AG04450 (cell line): ENCODE measurements at places on chromosomes 3 and 15. TPM values are rescaled to one million over a fixed set of nuclear protein-coding genes. Genes with fewer than 3 reads are reported as not detected.

Gene UROC1
- not detected in 2 replicates for polyA plus RNA-seq

Gene HTR3E
- not detected in 2 replicates for polyA plus RNA-seq

Gene SCAPER
- polyA plus RNA-seq = 5.4 and 7.6 TPM in 2 replicates

Gene PAQR9
- not detected in 2 replicates for polyA plus RNA-seq

Gene GPR62
- not detected in 2 replicates for polyA plus RNA-seq

Gene RBSN
- polyA plus RNA-seq = 13.2 and 14.3 TPM in 2 replicates

Gene LEKR1
- 0.17 and 0.26 TPM in 2 replicates for polyA plus RNA-seq

Gene TM6SF1
- 11.5 and 15.1 TPM in 2 replicates for polyA plus RNA-seq

Gene PLA2G4E
- not detected in 2 replicates for polyA plus RNA-seq

Gene LCTL
- polyA plus RNA-seq = 6.5 and 7.0 TPM in 2 replicates

Gene CHCHD4
- 9.8 and 11.4 TPM in 2 replicates for polyA plus RNA-seq

Gene ISLR2
- polyA plus RNA-seq = not detected in 2 replicates

DNA sequence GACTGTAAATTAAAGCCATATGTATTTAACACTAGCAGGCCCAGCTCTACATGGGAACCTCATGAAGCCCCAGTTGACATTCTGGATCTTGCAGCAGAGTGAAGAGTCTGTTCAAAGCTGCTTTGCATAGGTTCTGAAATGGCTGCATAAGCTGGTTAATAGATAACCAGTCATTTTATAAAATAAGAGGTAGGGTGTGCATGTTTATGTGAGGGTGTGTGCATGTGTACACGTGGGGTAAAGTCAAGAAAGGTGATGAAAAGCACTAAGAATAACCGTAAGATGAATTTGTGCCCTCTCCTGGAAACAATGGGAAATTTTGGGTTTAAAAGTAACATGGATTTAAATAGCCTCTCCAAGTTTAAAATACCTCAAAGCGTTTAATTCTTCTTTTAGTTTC is 33.0 kb downstream of the PAQR9 start:
- no peak for DNase-seq

DNA sequence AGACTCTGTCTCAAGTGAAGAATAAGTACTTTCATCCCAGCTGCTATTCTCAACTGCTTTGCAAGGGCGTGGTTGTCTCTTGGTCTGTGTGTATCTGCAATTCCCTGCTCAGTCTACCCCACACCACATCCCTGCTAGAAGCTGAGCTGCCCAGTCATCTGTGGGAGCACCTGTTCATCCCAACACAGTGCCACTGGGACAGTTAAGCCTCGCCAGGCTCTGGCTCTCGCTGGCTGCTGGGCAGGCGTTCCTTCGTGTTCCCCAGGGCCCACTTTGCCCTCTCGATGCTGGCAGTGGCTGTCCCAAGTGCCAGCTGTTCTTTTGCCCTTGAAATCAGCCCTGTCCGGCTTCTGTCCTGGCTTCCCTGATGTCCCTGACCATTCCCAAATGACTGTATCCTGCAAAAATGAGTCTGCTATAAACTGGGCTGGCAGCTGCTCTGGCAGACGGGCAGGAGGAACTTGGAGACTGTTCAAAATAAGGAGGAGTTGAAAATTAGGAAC is 91.6 kb upstream of the KLHL25 start:
- no peak for DNase-seq

GRCh38 chr3:187999821-188000220 is 154.1 kb upstream of the LPP start:
- no peak for DNase-seq

GRCh38 chr15:65396283-65396964 is 18.6 kb upstream of the IGDCC3 start:
- DNase-seq = no peak

DNA sequence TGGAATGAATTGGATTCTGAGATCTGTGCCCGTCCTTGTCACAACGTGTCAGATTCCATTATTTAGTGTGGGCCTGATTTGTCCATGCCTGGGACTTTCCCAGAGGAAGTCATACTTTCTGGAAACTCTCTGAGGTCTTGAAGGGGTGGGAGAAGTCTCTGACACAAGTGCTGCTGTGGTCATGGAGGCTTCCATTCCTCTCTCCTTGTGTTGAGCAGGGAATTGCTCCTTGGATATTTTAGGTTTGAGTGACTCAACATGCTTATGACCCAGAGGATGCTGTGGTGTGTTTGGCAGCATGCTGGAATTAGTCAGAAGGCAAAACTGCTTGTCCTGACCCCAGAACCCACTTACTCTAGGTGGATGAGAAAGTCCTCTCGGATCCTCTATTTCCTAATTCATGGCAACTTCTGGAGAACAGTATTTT is 132.1 kb downstream of the LPP start:
- peak; percentile 95 for DNase-seq

- no peak for DNase-seq
Measured at GRCh38 chr3:187112934-187113793, 26.1 kb downstream of the RPL39L start.

GRCh38 chr3:31010491-31010890 is 116.0 kb upstream of the GADL1 start:
- no peak for DNase-seq

- DNase-seq = no peak
Measured at GRCh38 chr15:70628549-70628896, 134.8 kb downstream of the UACA start.

DNA sequence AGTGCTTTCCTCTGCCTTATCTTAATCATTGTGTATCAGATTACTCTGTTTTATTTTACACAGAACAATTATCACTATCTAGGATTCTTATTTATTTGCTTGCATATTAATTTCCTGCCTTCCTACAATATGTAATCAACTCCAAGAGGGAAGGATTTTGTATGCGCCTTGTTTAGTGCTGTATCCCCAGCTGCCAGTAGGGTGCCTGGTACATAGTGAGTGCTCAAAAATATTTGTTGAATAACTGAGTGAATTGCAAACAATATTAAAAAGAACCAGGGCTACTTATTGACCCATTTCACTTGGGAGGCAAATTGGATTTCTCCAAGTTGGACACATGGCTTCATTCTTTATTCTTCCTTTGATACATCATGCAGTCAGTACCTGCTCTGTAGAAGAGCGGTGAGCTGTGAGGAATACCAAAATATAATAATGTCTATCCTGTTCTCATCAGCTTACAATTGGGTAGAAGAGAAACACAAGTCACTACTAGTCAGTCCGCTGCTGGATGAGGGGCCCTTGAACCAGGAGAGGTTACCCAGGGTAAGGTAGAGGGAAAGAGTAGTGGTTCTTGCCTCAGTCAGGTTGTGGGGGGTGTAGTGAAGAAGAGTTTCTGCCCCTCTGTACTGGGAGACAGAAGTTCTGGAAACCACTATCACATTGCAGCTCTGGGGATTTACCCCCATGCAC is 233.9 kb upstream of the ZBTB20 start:
- no peak for DNase-seq

DNA sequence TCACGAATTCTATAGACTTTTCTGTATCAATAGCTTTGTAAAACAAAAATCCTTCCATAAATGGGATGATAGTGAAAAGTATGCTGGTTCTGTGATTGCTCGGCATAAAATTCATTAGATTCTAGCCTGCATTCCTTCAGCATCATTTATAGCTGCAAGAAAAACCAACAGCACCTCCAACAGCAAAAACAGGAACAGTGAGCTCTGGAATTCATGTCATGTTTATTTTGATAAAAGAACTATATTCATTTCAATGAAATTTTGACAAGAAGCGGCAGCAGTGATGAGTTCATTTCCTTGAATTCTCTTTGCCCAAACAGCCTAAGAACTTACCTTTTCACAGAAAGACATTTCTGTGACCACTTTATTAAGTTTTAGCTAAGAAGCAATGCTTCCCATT is 515.2 kb upstream of the CCDC54 start:
- no peak for DNase-seq

DNA sequence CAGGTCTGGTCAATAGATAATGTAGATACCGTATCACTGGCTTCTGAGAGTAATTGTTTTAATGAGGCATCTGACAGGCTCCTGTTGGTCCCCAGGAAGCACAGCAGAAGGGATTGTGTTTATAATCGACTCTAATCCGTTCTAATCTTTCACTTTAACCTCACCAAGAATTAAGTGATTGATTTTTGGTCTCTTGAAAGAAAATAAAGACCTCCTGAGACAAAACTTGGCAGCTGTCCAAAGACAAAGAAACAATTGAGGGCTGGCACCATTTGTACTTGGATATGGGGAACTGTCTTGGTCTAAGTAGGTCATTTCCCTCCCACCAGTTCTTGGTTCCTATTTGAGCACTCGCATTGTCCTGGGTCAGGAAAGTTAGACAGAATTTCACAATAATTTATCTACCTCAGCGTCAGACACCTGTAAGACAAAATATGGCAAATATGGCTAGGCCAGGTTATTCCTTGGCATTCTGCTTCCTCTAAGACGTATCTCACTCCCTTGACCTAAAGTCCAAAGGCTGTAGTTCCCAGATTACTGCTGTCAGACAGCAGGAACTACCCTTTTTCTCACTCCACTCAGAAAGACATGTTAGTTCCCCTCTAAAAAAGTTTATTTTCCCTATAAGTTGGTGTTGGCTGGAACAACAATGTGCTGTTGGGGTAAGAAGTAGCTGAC is 22.7 kb upstream of the CD96 start:
- no peak for DNase-seq

DNA sequence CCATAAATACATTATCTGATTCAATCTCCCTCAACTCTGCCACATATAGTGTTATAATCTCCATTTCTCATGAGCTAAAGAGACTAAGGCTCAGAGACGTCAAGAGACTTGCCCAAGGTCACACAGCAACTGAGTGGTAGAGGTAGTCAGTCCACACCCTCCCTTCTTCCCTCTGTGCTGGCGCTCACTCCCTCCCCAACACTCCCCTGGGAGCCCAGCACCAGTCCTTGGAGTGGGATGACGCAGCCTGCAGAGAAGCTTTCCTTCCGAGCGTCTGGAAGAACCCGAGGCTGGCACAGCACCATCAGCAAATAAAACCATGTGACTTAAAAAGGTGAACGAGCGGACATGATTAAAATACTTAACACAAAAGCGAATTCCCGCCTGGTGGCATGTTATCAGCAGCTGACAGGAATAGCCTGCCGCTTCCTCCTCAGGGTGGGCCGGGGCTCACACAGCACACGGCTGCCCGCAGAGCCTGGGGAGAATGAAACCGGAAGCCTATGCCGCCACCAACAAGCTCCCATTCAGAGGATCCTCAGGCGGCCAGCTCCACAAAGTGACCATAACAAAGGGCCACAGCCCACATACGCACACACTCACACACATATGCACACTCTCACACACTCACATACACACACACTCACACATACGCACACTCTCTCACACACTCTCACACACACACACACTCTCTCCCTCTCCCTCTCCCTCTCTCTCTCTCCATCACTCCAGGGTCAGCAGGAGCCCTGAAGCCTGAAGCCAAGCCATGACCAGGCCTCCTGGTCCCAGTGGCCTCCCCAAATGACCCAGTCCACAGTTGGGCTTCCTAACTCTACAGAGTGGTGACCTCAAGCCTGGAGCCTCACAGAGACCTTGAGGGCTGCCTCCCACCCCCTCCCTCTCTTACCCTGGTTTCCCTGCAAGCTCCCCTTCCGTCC is 120.5 kb downstream of the XXYLT1 start:
- no peak for DNase-seq

- no peak for DNase-seq
Measured at GRCh38 chr3:72050771-72051170, 265.8 kb upstream of the PROK2 start.

DNA sequence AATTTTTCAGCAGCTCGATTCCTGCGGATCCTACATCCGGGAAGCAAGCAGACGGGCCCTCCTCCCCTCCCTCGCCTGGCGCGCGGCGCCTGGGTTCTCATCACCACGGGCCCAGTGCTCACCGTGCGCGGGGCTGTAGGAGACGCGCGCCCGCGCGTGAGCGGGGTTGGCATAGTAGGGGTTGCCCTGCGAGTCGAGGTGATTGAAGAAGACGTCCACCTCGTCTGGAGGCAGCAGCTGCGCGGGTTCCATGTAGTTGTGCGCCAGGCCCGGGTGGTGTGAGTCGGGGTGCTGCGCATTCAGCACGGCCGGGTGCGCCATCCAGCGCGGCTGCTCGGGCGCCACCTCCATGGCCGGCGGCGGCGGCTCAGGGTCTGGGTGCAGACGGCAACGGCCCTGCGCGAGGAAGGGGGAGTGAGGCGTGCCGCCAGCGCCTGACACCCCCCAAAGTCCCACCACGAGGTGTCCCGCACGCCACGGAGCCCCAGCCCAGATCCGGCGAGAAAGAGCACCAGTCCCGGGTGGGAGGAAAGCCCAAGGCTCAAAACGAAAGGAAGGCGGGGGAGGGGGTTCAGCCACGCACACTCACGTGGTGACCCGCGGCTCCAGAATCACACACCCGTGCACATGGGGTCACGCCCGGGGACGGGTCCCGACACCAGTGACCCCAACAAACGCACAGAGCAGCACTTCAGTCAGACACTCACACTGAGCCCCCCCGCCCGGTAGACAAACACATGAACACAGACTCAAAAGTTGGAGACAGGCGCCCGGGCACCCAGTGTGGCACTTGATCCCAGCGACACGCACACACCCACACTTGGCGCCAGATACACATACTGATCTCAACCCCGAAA is 6.1 kb downstream of the GATA2 start:
- DNase-seq = no peak

DNA sequence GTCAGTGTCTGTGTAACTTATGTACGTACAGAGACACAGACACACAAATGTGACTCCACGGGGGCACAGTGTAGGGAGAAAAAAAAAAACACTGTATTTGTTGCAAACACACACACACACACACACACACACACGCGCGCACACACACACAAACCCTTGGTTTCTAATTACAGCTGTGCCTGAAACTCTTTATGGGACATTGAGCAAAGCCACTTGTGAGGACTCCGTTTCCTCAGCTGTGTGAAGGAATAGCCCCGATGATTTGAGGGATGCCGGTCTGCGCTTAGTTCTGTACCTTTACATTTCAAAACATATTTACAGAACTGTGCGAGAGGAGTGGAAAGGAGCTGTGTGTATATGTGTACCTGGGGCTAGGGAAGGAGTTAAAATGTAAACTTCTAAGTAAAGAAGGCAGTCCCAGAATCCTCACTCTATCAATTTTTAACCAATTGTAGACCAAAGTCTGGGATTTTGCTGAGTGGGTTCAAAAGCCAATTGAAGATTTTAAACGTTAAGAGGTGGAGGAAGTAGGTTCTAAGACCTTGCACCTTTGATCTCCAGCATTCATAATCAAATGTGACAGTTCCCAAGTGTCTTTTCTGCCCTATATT is 5.3 kb upstream of the BCL6 start:
- DNase-seq = no peak

GRCh38 chr3:184523825-184524615 is 37.6 kb upstream of the EPHB3 start:
- no peak for DNase-seq

- no peak for DNase-seq
Measured at GRCh38 chr15:71392861-71393283, 277.6 kb downstream of the THSD4 start.

DNA sequence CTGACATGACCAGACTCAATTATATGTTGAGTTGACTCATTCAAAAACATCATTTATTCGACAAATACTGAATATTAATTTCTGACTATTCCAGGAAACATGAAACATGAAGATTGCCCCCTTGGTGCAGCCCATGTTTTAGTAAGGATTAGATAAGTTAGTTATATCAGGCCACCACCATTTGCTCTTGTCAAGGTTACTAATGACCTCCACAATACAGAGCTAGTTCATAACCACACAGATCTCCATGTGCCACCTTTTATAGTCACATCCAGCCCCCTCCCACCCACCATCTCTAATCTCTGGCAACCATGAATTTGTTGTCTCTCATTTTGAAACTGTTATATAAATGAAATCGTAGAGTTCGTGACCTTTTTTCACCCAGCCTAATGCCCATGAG is 15.7 kb downstream of the KLHL18 start:
- no peak for DNase-seq

- no peak for DNase-seq
Measured at GRCh38 chr3:42638339-42638842, 15.1 kb upstream of the ZBTB47 start.
